ENCODE measurements at places on chromosomes 16 and 17.
A peak's percentile ranks its signal among the peaks of the same experiment; 100 is the strongest.

DNA sequence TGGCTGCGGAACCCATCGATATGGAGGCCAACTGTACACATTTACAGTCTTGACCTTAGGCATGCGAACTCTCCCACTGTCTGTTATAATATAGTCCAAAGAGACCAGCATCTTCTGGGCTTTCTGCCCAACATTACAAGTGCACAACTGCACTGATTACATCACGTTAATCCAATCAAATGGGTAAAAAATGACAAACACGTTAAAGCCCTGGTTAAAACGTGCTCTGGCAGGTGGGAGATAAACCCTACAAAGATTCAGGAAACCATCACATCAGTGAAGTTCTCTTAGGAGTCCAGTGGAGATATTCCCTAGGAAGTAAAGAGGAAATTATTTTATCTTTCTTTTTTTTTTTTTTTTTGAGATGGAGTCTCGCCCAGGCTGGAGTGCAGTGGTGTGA is 23.7 kb upstream of the XYLT2 start:
- no peak for DNase-seq

- no peak for DNase-seq
These were observed 146.8 kb downstream of the CYLD start for GRCh38 chr16:50888486-50889261.

DNA sequence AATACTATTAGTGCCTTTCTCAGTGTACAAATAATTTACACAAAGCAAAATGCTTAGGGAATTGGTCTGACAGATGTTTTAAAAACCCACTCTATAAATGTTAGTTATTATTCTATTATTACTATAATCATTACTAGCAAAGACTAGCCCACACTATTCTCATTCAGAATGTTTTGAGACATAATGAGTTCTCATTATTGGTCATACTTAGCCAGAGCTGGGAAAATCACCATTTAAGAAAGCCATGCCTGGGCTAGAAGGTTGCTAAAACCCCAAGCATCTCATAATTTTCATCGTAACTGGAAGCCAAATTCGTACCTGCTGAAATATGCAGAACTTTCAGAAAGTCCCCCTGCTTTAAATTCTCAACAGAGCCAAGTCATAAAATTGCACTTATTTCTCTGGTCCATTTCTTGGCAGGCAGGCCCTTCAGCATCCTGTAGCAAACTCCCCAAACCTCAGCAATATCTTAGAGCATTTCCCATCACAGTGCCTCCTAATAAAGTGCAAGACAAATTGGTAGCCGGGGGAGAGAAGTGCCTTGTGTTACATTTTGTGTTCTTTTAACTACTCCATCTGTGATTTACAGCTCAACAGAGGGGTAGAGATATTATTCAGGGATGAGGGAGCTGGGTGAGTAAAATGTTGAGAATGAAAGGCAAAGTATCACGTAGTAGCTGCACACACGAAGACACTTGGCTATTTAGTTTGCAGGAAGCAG is 79.8 kb upstream of the ADAMTS18 start:
- DNase-seq: no peak

DNA sequence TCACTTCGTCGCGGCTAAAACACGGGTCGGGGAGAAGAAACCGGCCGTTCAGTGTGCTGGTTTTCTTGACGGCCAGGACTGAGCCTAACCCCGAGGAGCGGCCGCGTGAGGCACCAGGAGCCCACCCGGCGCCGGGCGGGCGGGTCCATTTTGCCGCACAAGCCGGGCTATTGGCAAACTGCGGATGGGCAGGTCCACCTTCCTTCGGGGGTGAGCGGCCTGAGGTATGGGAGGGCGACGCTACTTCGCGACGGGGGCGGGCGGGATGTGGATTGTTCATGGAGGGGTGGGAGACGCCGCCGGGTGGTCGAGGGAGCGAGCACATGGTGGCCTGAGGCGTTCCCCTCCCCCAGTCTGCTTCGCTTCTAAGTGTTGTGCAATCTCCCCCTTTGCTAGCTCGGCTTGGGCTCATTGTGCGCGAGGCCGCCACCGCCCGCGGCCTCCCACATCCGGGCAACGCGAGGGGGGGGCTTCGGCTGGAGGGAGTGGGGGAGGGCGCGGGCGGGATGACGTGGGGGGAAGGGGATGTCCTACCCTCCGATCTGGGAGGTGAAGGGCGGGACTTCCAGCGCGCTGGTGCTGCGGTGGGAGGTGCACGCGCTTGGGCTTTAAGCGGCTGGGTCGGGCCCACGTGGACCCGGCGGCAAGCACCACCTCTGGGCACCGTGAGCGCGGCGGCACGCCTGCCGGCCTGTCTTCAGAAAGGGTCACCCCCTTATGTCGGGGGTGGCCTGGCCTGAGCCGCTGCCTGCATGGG is 5.9 kb upstream of the CD68 start:
- peak; percentile 83 for DNase-seq

- DNase-seq: no peak
These were observed 46.2 kb downstream of the MYH3 start for GRCh38 chr17:10610884-10611283.

DNA sequence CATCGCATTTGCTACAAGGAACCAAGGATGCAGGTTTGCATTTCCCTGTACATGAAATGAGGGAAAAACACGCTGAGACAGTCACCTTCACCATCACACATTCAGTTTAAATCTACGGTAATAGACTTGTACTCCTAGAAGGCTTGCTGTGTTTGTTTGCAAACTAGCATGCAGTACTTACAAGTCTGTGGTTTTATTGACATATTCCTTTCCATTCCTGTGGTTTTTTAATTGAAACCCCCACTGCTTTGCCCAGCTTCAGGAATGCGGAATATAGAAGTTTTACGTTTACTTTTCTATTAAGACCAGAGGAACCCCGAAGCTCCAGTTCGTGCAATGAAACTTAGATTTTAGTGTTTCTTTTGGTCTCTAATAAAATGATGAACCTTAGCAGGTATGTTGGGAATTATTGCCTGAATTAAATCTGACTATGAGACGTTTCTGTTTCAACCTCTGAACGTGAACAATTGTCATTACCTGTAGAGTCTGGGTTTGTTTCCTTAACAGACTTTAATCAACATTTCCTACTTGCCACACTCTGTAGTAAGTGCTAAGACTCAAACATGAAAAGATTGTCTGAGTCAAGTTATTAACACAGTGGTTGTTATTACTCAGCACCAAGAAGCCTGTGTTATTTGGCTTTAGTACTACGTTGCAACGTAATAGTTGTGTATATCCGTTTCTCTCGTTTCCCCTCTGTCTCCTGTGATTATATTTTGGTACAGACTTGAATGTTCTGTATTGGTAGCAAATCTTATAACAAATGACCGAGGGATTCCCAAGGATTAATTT is 793.3 kb upstream of the GOT2 start:
- no peak for DNase-seq

GRCh38 chr17:68909066-68909465 is 46.1 kb downstream of the ABCA8 start:
- peak; percentile 33 for DNase-seq

DNA sequence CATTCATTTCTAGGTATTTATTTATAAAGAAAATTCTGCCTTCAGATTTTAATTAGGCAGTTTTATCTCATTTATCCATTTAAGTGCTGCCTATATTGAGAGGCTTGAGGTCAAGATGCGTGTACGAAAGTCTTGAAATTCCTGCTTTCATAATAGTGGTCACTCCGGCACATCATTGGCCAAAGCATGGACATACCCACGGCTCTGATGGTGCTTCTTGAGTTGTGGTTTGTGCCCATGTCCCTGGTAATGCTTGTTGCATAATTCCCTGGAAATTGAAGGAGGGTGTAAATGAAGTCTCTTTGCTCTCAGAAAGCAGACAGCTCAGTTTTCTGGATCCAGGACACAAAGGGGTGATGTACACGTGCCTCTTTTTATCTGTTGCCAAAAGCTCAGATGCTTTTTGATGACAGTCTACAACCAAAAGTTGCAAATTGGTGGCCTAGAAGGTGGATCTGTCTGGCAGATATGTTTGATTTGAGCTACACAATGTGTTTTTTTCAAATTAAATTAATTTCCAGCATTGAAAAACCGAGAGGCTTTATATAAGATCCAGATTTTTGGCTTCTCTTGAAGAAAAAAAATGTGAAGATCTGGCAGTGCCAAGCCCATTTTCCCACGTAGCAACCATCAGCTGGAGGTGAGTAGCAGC is 94.4 kb downstream of the SHISA9 start:
- no peak for DNase-seq

DNA sequence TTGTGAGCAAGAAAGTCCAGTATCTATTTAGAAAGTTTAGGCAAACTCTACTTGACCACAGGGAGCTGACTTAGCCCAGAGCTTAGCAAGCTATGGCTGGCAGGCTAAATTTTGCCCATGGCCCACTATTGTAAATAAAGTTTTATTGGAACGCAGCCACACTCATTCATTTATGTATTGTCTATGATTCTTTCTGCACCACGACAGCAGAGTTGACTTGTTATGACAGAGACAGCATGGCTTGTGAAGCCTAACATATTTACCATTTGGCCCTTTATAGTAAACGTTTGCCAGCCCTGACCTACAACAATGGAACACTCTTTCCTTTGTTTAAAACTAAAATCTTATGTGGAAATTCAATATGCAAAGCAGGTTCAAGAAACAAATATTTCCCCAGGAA is 100.0 kb upstream of the ZFHX3 start:
- DNase-seq: no peak

GRCh38 chr16:84081446-84081989 is 35.2 kb downstream of the MBTPS1 start:
- no peak for DNase-seq

GRCh38 chr16:23382279-23382678 is 70.7 kb downstream of the COG7 start:
- DNase-seq: no peak

DNA sequence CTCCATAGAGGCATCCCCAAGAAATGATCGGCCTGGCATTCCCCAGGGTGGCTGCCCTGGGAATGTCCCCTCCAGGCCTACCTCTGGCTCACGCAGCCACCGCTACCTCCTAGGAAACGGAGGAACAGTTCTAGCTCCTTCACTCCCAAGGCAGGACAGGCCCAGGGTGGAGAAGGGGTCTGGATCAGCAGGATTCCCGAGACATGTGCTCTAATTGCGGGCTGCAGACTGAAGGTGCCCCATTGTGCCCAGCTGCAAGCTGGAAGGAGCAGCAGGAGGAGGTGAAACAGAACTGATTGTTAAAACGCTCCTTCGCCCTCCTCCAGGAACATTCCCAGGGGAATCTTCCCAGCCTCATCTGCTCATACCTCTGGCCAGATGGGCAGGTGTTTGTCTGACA is 40.8 kb downstream of the SCNN1G start:
- no peak for DNase-seq

GRCh38 chr17:70099294-70099693 is 24.3 kb downstream of the KCNJ16 start:
- DNase-seq: no peak

DNA sequence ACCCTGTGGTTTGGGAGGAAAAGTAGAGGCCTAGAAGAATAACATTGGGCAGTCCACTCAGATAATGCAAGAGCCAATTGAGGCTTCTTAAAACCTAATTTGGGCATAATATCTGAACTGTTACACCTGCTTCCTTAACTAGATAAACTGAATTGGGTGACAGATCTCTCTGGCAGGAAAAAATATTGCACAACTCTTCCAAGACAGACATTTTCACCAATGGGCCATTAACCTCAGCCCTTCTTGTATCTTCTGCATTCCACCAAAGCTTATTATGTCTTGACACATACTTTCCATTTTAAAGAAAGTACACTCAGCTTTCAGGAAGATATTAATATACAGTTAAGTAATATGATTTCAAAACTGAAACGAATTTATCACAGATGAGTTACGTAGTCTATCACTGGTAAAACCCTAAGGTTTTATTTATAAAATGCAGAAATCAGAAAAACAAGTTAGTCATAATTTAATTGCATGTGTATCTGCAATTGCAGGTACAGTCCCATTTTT is 79.9 kb upstream of the MON1B start:
- DNase-seq: no peak

DNA sequence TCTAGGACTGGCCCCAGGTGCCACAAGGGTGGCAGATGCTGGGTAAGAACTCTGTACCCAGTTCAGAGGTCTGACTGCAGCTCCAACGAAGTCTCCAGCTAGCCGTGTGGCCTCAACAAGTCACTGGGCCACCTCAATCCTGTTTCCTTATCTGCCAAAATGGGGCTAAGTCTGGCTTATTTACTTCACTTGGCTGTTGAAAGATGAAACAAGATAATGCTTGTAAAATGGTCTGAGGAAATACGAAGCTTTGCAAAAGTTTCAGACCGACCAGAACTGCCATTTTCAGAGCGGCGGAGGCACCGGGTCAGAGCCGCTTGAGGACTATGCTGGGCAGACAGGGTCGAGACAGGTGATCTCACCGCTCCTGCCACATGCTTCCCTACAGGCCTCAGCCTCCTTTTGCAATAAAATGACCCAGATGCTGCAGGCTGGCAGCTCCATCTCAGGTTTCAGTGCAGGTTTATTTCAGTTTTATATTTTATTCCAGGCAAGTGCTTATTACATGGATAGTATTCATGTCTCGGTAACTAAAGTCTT is 17.2 kb downstream of the MNT start:
- no peak for DNase-seq

GRCh38 chr16:63244631-63245030 is 1208.4 kb upstream of the CDH8 start:
- DNase-seq: no peak

- DNase-seq: no peak
These were observed 16.0 kb downstream of the CAPN15 start for GRCh38 chr16:543301-544164.

GRCh38 chr16:85465328-85466303 is 147.5 kb upstream of the GSE1 start:
- no peak for DNase-seq

DNA sequence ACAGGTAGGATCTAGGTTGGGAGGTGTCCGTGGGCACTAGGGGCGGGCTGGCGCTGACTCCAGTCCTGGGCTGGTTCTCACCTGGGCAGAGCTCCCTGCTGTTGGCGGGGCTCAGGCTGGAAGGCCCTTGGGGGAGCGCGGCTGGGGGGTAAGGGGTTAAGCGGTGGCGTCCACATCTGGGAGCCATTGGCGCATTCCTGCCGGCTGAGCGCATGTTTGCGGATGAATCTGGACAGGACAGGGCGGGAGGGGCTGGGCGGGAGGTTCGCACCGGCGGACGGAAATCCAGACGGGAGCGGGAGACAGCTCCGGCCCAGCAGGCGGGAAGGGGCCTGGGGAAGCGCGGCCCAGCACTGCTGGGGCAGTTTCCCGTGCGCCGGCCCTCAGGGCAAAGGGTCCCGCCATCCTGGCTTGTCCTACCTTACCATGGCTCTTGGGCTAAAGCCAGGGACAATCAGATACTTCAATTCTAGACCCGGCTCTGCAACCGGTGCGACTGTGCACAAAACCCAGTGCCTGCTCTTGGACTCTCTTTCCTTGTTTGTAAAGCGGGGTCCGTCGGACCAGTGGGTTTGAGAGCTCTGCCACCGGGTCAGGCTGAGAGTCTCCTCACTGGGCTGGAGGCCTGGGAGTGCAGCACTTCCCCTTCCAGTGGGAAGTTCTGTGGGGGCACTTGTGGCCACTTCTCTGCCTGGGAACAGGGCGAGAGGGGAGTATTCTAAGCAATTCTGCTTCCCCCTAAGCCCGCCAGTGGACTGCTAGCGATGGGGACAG is 7.8 kb downstream of the RARA start:
- no peak for DNase-seq

Data from hippocampal formation (tissue), 2 donors.